HFFc6 (cell line): ENCODE measurements at places on chromosomes 13 and 19. TPM values are rescaled to one million over a fixed set of nuclear protein-coding genes. Genes with fewer than 3 reads are reported as not detected.

VSTM2B gene
- total RNA-seq, result not detected in 2 replicates

DMPK gene
- total RNA-seq, result 90.7 to 149 TPM (median 101 TPM) in 3 replicates

ANKRD24 gene
- 0.51 to 0.78 TPM (median 0.69 TPM) in 3 replicates for total RNA-seq

PROZ gene
- total RNA-seq, result not detected in 3 replicates

DKKL1 gene
- total RNA-seq, result not detected in 3 replicates

GIPC3 gene
- total RNA-seq, result 0.17 TPM in 1 of 3 replicates, not detected in the others

FSD1 gene
- total RNA-seq, result 11.2 to 15.2 TPM (median 11.8 TPM) in 3 replicates

STOML3 gene
- total RNA-seq, result not detected in 3 replicates

SIGLEC9 gene
- total RNA-seq, result not detected in 3 replicates

GPR108 gene
- 50.6 to 63.1 TPM (median 54.7 TPM) in 3 replicates for total RNA-seq

SLC17A7 gene
- total RNA-seq, result 0.17 TPM in 1 of 2 replicates, not detected in the other

GRCh38 chr19:34963573-34964406 lies at the start of gene ZNF792:
ZNF792 (minus strand) TSS chr19:34964229; CDS start chr19:34963662, 567 bp downstream.
- peak; percentile 8 for DNase-seq
- H3K27me3 ChIP-seq, result peaks cover 14% of the 10 kb centered on the region
- peak within 1 kb of the TSS; percentile 81 for H3K27ac ChIP-seq

DNA sequence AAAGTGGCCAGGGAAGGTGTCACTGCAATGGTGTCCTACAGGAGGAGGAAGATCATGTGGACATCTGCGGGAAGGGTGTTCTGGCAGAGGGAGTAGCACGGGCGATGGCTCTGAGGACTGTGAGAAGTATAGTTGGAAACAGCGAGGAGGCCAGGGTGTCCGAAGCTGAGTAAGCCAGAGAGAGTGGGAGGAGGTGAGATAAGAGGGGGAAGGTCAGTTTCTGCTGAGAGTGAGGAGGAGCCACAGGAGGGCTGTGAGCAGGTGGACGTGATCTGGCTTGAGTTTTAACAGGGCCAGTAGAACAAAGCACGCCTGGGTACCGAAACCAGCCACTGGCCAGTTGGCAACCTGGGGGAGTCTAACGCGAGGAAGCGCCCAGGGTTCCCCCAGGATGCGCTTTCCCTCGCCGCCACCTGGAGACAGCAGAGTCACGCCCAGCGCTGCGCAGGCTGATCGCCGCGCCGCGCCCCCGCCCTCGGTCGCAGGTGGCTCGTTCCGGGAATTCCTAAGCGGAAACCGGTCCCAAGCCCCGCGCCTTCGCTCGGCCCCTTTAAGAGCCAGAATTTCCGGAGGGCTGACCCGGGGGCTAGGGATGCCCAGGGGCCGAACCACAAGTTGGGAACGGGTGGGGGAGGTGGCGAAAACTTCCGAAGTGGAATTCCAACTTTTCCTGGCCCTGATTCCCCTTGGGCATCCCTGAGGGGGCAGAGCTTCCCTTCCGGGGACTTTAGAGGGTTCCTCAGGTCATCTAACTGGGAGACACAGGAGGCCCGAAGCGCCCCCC lies 1.1 kb upstream of the LSR start:
- no peaks in the 10 kb centered on the region for H3K4me1 ChIP-seq
- H3K4me3 ChIP-seq, result no peak overlapping the region
- H3K27me3 ChIP-seq, result peaks cover 45% of the 10 kb centered on the region
- no peak overlapping the region; the same call in 1 of the 2 replicates for H3K27ac ChIP-seq

DNA sequence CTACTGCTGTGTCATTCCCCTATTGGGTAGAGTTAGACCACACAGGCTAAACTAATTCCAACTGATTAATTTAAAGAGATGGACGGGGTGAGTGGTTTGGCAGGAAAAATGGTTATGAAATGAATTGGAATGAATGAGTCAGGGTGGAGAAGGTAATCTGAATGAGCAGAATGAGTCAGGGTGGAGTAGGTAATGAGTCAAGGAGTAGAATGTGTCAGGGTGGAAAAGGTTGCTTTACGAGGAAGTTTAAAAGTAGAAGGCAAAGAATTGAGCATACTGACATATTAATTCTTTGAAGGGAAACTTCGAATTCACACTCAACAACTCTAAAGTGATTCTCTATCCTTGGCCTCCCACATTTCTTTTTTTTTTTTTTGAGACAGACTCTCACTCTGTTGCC lies 12.7 kb upstream of the ZNF121 start:
- peak overlapping the region; percentile 34 for H3K27ac ChIP-seq
- H3K36me3 ChIP-seq, result peaks cover 9% of the 10 kb centered on the region; the same call in 1 of the 2 replicates
- no peak overlapping the region; the same call in 1 of the 2 replicates for H3K4me3 ChIP-seq

DNA sequence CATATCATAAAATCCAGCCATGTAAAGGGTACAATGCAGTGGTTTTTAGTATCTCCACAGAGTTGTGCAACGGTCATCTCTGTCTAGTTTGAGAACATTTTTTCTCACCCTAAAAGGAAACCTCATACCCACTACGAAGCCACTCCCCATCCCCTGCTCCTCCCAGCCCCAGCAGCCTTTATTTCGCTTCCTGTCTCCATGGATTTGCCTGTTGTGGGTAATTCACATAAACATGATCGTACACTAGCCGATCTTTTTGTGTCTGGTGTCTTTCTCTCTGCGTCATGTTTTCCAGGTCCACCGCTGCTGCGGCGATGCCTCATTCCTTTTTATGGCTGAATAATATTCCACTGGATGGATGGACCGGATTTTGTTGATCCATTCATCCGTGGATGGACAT lies 28.6 kb downstream of the BICRA start:
- H3K27me3 ChIP-seq, result peaks cover 2% of the 10 kb centered on the region
- no peak for DNase-seq
- peaks cover 28% of the 10 kb centered on the region for H3K36me3 ChIP-seq
- H3K4me1 ChIP-seq, result peaks cover 35% of the 10 kb centered on the region
- H3K27ac ChIP-seq, result peak overlapping the region; percentile 84

GRCh38 chr13:51938454-51938853 lies 72.8 kb downstream of the ATP7B start:
- H3K27me3 ChIP-seq, result peaks cover 17% of the 10 kb centered on the region
- no peaks in the 10 kb centered on the region for H3K4me1 ChIP-seq
- no peaks in the 10 kb centered on the region for H3K36me3 ChIP-seq
- DNase-seq, result no peak
- no peak overlapping the region for H3K4me3 ChIP-seq

GRCh38 chr13:26759249-26759906 lies 1.2 kb downstream of the GPR12 start:
- H3K27ac ChIP-seq, result no peak overlapping the region
- no peaks in the 10 kb centered on the region for H3K4me1 ChIP-seq
- no peak for DNase-seq

GRCh38 chr19:48510421-48511268 lies 990 bp downstream of the LMTK3 start:
- no peaks in the 10 kb centered on the region for H3K36me3 ChIP-seq
- H3K4me1 ChIP-seq, result peaks cover 7% of the 10 kb centered on the region
- H3K4me3 ChIP-seq, result peak overlapping the region; percentile 41
- no peak overlapping the region for H3K27ac ChIP-seq

GRCh38 chr19:14089662-14090508 lies 666 bp downstream of the SAMD1 start:
- DNase-seq, result peak; percentile 50
- H3K36me3 ChIP-seq, result peaks cover 22% of the 10 kb centered on the region
- peaks cover 5% of the 10 kb centered on the region for H3K27me3 ChIP-seq
- H3K4me1 ChIP-seq, result peaks cover 15% of the 10 kb centered on the region
- H3K27ac ChIP-seq, result peak overlapping the region; percentile 77

GRCh38 chr13:41056194-41056593 lies 5.1 kb upstream of the WBP4 start:
- H3K27me3 ChIP-seq, result peaks cover 11% of the 10 kb centered on the region
- peaks cover 65% of the 10 kb centered on the region for H3K4me1 ChIP-seq
- no peak overlapping the region for H3K27ac ChIP-seq
- DNase-seq, result no peak
- peaks cover 6% of the 10 kb centered on the region; the same call in 1 of the 2 replicates for H3K36me3 ChIP-seq
- H3K4me3 ChIP-seq, result no peak overlapping the region

- DNase-seq, result no peak
- H3K27me3 ChIP-seq, result peaks cover 3% of the 10 kb centered on the region; the same call in 1 of the 2 replicates
- H3K4me3 ChIP-seq, result no peak overlapping the region
- peaks cover 33% of the 10 kb centered on the region for H3K36me3 ChIP-seq
These were observed 40.5 kb upstream of the RNF113B start for GRCh38 chr13:98217597-98217996.

GRCh38 chr19:51089786-51090185 lies 7.1 kb upstream of the KLK14 start:
- no peak overlapping the region for H3K4me3 ChIP-seq
- H3K36me3 ChIP-seq, result no peaks in the 10 kb centered on the region
- H3K27ac ChIP-seq, result no peak overlapping the region
- peaks cover 2% of the 10 kb centered on the region; the same call in 1 of the 2 replicates for H3K27me3 ChIP-seq

GRCh38 chr13:92418818-92419412 lies 807.7 kb upstream of the GPC6 start:
- no peak for DNase-seq
- H3K4me3 ChIP-seq, result no peak overlapping the region
- peaks cover 4% of the 10 kb centered on the region; the same call in 1 of the 2 replicates for H3K36me3 ChIP-seq
- H3K27me3 ChIP-seq, result peaks cover 3% of the 10 kb centered on the region; the same call in 1 of the 2 replicates

DNA sequence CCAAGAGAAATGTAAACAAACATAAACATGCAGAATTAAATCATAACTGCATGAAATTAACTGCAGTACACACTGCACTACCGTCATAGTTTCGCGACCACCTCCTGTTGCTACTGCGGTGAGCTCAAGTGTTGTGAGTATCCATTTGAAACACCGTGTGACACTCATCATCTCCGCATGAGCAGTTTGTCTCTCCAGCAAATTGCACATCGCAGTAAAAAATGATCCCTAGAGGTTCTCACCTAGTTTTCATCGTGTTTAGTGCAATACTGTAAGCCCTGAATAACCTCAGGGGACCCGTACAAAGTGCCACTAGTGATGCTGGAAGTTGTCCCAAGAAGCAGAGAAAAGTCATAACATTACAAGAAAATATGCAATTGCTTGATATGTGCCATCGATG lies 147.7 kb downstream of the DPF1 start:
- H3K36me3 ChIP-seq, result peaks cover 22% of the 10 kb centered on the region
- H3K27me3 ChIP-seq, result peaks cover 12% of the 10 kb centered on the region
- no peak overlapping the region; the same call in 1 of the 2 replicates for H3K27ac ChIP-seq
- peaks cover 45% of the 10 kb centered on the region for H3K4me1 ChIP-seq
- no peak for DNase-seq

DNA sequence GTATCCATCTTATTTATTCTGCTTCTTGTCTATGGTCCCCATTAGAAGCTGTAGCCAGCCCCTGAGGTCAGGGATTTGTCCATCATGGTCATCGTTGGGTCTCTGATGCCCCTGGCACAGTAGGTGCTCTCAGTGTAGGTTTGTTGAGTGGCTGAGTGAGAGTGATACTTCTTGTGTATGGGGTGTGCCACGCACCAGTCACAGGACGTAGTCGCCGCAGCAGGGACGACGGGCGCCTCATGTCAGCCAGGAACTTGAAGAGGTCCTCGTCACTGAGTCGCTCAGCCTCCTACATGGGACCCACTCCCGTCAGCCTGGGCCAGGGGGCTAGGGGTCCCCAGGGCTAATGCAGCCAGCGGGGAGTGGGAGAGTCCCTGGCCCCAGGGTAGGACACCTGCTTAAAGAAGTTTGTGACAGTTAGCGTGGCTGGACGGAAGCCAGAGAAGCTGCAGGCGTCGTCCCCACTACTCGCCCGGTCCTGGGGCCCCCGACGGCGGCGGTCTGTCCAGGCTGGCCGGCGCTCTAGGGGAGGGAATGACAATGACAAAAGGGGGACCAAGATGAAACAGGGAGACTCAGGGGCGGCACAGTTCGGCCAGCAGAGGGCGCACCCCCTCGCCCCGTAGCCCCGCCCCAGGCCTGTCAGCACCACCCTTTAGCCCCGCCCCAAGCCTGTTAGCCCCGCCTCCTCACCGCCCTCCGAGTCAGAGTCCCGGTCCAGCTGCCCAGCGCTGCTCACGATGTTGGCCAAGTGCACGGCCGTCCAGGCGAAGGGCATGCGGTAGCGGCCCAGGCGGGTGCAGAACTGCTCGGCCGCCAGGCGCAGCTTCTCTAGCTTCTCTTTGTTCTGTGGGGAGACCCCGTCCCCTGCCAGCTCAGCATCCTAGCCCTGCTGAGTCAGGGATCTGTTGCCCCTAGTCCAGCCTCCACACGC lies 3.7 kb downstream of the ANGPTL8 start:
- H3K36me3 ChIP-seq, result peaks cover 11% of the 10 kb centered on the region
- no peak overlapping the region for H3K27ac ChIP-seq
- H3K4me3 ChIP-seq, result no peak overlapping the region
- peaks cover 4% of the 10 kb centered on the region; the same call in 1 of the 2 replicates for H3K4me1 ChIP-seq
